ENCODE measurements at places on chromosomes 7 and 10.

GRCh38 chr7:122869260-122869659 is 17.0 kb downstream of the CADPS2 start:
- no peak for DNase-seq

GRCh38 chr7:74193054-74193453 is 16.8 kb upstream of the LAT2 start:
- no peak for DNase-seq

DNA sequence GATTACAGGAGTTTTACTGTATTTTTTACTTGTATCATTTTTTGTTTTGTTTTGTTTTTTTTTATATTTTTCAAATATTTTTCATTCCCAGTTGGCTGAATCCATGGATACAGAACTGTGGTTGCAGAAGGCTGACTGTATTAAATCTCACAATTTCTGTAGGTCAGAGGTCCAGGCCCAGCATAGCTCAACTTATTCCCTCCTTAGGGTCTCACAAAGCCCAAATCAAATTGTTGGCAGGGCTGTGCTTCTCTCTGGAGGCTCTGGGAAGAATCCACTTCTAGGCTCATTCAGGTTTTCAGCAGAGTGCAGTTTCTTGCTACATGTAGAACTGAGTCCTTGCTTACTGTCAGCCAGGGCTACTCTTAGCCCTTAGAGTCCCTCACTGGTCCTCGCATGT is 22.6 kb downstream of the TSPAN14 start:
- no peak for DNase-seq

- DNase-seq: no peak
Observed at GRCh38 chr10:93463723-93464476, 18.2 kb downstream of the MYOF start.

Data from NCI-H526 (cell line).